AG04449 (cell line): ENCODE measurements at places on chromosomes 6 and 20.

DNA sequence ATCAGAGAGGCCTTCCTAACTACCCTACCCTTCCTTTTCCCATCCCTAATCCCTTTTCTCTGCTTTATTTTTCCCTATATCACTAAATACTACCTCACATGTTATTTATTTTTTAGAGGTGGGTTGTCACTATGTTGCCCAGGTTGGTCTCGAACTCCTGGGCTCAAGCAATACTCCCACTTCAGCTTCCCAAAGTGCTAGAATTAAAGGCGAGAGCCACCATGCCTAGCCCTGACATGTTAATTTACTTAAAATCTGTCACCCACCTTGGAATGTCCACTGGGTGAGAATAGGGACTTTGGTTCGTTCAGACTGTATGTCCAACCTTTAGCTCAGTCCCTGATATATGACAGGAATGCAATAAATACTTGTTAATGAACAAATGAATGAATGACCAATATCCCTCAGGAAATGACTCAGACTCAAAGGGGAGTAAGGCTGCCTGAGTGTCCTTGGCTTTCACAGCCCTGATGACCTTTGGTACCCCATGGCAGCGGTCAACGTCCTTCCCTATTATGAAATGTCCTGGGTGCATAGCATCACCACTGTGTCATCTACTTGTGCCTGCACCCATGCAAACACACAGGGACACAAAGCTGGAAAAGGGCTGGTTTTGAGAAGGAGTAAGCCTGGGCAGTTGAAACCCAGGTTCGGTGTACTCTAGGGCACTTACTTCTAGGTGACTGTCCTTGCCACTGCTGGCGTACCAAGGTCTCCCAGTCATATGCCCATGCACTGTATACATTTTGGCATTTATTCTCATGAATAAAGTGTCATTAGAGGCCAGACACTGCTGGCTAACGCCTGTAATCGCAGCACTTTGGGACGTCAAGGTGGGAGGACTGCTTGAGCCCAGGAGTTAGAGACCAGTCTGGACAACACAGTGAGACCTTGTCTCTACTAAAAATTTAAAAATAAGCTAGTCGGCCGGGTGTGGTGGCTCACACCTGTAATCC is 26.5 kb downstream of the BCL2L1 start:
- DNase-seq = no peak

DNA sequence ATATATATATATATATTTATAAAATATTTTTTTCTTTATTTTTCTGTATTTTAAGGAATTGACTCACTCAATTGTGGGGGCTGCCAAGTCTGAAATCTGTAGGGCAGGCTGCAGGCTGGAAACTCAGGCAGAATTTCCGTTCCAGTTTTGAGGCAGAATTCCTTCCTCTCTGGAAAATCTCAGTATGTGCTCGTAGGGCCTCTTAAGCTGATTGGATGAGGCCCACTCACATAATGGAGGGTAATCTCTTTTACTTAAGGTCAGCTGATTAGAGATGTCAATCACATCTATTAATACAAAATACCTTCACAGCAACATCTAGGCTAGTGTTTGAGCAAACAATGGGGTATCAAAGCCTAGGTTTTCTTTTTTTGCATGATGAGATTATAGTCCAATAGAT is 244.7 kb upstream of the RNF24 start:
- no peak for DNase-seq

- no peak for DNase-seq
These were observed 44.4 kb downstream of the RSPO3 start for GRCh38 chr6:127162836-127163235.

DNA sequence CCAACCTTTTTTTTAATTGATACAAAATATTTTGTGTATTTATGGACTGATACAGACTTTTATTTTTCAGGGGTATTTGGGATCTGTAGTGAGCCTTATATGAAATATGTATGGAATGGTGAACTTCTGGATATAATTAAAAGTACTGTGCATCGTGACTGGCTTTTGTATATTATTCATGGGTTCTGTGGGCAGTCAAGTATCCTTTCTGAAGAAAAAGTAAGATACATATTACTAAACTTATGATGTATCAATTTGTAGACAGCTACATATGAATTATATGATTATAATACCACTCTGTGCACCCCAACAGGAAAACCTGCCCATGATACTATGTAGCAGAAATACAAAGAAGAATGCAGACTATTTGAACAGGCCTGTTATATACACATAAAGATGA is 47.2 kb downstream of the FIG4 start:
- no peak for DNase-seq

GRCh38 chr6:42010185-42010891 is 40.0 kb upstream of the TAF8 start:
- no peak for DNase-seq

DNA sequence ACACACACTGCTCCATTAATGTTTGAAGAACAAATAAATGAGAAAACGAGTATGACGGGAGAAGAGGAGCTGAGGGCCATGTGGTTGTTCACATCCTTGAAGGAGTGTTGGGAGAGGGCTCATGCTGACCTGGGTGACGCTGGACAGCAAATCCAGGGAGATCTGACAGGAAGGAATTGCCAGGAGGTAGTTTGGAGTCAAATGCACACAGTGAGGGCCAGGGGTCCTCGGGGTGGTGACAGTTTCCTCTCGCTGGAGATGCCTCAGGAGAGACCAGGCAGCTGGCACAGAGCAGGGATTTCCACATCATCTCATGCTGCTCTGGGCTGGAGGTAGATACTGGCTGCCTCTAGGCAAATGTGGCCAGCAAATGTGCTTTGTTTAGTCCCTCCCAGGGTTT is 2.0 kb upstream of the TMEM181 start:
- no peak for DNase-seq

- no peak for DNase-seq
These were observed 1.3 kb downstream of the HMGA1 start for GRCh38 chr6:34237722-34238584.

GRCh38 chr6:43267619-43268354 is 24.5 kb downstream of the TTBK1 start:
- DNase-seq = no peak

- DNase-seq = no peak
These were observed 158.3 kb upstream of the OGFRL1 start for GRCh38 chr6:71130277-71130676.

DNA sequence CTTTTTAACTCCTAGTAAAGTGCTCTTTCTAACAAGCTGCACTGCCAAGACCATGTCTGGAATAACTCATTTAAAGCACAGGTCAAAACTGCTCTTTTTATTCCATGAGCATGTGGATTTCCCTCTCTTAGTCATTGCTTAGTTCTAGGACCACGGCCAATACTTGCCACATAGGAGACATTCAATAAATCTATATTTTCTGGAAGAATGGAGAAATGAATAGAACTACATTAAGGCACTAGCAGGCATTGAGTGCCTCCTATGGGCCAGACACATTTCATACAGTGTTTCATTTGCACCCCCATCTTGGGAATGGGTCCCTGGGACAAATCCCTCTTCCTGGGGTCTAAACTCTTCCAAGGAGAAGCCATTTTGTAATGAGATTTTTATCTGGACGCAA is 552.8 kb upstream of the CITED2 start:
- peak; percentile 67 for DNase-seq

DNA sequence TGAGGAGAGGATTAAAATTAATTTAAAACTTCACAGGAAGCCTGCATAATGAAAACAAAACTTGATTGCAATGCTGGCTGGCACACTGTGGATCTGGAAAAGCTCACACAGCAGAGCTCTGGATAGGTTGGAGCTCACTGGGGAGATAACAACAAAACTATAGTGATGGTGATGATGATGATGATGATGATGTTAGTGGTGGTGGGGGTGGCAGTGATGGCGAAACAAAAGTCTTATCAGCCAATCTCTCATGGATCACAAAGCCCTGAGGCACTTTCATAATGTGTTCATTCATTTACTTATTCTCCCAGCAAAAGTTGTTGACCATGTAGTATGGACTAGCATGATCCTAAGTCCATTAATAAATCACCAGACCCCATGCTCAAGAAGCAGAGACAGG is 152.0 kb downstream of the MBOAT1 start:
- DNase-seq = no peak

DNA sequence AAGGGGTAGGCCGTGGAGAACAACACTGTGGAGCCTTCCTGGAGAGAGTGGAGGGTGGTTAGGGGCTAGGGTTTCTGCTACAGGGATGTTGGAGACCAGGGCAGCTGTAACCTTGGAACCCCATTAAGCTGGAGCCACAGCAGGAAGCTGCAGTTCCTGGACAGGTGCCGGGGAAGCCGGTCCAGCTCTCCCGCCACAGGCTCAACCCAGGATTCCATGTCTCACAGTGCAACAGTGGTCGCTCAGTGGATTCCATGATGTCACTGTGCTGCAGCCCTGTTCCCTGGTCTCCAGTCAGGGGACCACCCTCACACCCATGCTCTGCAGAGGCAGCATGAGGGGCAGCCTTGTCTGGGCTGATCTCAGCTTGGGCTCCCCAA is 264.6 kb upstream of the CDYL start:
- no peak for DNase-seq

DNA sequence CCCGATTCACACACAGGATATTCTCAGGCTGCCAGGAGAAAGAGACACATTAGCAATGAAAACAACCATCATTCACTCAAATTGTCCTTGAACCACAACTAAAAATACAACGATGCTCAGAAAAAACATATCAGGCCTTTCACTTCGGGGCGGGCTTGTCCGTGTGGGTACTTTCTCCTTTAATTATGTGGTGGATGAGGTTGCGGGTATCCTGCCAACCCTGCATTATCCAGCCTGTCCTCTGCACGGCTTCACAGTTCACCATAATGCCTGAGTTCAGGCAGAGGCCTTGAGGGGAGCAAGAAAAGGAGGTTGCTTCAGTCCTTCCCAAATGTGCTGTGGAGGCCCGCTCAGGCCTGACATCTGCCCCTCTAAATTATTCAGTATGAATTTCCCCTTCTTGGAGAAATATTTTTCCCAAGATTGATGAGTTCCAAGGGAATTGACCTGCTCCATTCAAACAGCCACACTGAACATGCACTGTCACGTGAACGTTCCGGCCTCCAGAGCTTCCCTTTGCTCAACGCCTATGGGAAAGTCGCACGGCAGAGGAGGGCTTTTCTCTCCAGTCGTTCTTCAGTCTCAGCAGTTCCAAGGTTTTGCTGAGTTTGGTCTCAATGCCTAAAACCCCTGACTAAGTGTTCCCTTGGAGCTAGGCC is 70.3 kb downstream of the MYLK4 start:
- DNase-seq = no peak

DNA sequence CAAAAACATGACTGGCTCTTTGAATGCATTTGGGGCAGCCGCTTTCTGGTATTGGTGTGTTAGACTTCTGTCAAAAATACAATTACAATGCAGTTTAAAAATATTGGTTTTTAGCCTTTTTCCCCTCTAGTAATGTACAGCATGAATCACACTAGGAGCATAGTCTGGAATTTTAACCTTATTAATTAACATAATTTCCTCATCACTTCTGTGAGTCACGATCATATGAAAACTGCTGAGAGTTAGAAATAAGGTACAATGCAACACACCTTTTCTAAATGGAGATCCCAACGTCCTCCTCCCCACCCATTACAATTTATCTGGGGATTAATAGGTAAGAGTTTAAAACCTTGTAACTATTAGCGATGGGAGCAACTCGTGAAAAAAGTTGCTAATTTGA is 297.1 kb upstream of the RIMS1 start:
- no peak for DNase-seq

- no peak for DNase-seq
These were observed 180.5 kb upstream of the OPRM1 start for GRCh38 chr6:153858529-153858928.

GRCh38 chr20:542777-543368 is 717 bp downstream of the CSNK2A1 start:
- no peak for DNase-seq

- no peak for DNase-seq
These were observed 242.5 kb downstream of the LRFN2 start for GRCh38 chr6:40344566-40345167.

DNA sequence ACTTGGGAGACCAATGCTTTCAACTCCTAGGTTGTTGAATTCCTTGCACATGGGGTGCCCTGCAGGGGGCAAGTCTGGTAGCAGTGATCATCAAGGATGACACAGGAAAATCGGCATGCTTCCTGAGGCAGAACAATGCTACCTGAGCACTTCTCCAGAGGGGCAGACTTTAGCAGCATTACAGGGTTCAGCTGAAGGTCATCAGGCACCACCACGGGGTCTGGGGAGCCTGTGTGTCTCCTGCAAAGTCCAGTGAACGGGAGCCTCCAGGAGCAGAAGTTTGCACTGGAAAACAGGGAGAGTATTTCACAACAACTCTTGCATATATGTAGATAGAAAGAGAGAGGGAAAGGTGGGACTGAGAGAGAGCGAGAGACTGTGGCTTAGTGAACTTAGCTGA is 10.2 kb downstream of the VSX1 start:
- DNase-seq = no peak

- DNase-seq = no peak
These were observed 51.0 kb downstream of the FAM184A start for GRCh38 chr6:119027465-119027864.

DNA sequence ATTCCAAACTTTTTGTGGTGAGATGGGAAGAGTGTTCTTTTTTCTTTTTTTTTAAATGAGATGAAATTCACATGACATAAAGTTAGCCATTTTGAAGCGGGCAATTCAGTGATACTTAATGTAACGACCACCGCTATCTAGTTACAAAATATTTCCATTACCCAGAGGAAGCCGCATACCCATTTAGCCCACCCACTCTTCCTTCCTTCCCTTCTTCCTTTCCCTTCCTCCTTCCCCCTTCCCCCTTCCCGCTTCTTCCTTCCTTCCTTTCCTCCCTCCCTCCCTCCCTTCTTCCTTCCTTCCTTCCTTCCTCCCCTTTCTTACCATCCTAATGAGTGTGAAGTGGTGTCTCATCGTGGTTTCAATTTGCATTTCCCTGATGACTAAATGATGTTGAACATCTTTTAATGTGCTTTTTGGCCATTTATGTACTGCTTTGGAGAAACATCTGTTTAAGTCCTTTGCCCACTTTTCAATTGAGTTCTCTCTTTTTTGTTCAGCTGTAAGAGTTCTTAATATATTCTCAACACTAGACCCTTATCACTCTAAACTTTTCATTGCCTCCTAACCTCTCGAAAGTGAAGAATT is 371.1 kb downstream of the FARS2 start:
- DNase-seq = no peak

DNA sequence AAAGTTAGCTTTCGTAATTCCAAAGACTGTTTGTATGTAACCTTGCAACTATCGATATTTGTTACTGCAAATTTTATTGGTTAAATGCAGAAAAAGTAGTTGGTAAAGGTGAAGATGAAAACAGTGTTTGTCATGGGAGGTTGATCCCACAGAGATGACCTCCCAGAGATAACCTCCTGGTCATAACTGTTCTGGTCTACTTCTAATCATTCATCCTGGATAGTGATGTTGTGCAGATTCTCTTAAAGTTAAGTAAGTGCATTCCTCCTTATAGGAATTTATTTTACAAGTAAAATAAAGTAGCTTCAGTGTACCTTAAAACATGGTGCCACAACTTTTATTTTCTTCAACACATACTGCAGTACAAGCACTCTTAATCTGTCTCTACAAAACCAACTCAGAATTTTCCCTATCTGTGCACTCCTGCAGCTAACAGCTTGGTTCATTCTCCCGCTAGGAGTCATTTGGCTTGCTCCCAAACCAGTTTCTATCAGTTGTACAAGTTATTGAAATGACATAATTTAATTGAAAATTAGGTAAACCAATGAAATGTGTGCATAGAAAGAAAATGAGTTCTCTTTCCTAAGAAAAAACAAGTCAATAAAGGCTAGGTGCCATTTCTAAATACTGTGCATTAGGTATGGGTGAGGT is 19.2 kb downstream of the METTL24 start:
- no peak for DNase-seq
